ENCODE measurements at places on chromosomes 4 and X.

DNA sequence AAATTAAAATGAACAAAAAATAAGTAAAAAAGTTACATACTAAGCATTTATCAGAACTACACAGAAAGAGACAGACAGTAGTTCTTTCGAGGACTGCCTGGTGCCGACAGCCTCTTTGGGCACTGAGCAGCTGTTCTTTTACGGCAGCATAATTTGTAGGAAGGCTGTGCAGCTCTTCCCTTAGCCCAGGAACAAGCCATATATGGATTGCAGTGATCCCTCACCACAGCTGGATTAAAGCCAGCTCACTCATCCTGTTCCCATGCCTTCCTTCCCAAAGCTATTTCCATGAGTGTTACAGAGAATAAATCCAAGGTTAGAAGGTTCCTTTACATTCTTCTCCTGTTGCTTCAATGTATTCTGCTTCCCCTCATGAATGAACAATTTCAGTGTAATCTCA is 71.7 kb downstream of the DDX60L start:
- no peak for DNase-seq

DNA sequence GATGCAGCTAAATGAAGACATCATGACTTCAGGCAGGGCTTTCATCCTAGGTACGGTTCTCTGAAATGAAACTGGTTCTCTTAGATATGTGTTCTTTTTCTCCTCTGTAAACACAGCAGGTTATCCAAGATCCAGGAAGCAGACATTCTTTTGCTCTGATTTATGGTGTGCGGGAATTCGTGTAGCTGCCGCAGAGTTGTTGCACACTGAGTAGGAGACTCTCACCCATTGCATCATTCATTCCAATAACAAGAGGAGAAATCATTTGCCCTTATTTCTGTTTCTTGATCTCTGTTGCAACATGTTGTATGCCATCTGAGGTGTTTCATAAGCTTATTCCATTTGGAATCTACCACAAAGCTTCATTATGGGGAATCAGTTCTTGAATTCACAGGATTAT is 133.6 kb upstream of the VCX2 start:
- no peak for DNase-seq

DNA sequence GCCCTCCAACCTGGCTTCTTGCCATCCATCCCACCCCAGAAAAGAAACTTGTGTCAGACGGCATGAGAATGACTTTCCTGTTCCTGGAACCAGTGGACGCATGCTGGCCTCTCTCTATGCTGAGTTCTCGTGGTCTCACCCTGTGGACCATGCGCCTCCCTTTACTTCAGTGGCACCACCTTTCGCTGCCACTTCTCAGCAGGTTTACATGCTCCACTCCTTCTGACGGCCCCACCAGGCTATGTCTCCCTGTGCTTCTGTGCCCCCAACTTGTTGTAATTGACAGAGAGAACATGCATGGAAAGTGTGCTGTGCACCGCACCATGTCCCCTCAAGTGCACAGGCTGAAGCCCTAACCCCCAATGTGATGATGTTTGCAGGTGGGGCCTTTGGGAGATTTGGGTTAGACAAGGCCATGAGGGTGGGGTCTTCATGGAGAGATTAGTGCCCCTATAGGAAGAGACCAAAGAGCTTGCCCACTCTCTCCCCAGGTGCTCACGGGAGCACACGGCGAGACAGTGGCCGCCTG is 3.1 kb upstream of the PPP2R2C start:
- DNase-seq: no peak

GRCh38 chr4:79177388-79177787 is 148.5 kb downstream of the NAA11 start:
- DNase-seq: no peak

DNA sequence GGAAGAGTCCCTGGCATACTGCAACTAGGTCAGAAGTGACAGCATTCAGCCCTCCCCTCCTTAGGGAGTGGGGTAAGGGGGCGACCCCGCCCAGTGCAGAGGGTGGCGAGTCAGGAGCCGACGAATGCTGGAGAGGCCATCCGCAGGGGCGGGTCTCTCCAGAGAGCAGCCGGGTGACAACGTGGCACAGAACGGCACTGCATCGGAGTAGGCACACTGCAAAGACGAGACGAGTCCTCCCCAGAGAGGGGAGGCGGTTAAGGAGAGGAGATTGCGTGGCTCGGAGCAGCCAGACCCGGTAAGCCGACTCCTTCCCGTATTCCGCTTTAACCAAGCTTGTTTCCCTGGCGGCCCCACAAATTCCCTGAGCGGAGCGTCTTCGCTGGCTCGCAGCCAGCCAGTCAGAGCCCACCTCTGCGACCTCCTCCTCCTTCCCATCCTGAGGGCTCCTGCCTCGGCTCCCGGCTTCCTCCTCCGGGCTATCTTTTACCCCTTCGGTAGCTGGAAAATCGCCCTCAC is 54.9 kb downstream of the LINC00632 start:
- no peak for DNase-seq

DNA sequence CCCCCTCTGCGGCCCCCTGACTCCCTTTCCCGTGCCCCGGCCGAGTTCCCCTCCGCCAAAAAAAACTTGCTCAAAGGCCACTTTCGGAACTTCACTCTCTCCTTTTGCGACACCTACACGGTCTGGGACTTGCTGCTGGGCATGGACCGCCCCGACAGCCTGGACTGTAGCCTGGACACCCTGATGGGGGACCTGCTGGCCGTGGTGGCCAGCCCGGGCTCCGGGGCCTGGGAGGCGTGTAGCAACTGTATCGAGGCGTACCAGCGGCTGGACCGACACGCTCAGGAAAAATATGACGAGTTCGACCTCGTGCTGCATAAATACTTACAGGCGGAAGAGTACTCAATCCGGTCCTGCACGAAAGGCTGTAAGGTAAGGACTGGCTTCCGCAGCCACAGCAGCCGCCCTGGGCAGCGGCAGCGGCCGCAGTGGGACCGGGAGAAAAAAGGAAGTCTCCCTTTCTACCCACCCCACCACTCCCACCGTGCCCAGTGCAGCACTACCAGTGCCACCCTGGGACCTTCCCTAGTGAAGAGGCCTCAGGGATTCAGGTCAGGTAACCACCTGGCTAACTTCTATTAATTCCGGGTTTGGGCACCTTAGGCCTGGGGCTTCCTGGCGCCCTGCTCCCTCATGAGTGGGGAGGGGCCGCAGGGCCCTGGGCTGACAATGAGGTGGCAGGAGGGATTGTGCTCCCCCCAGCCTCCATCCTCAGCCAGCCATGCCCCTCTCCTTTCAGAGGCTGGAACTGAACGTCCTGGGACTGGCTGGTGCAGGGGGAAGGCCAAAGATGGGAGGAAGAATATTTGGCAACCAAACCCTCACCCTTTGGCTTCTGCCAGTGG is 1.9 kb downstream of the NALF2 start:
- DNase-seq: no peak

DNA sequence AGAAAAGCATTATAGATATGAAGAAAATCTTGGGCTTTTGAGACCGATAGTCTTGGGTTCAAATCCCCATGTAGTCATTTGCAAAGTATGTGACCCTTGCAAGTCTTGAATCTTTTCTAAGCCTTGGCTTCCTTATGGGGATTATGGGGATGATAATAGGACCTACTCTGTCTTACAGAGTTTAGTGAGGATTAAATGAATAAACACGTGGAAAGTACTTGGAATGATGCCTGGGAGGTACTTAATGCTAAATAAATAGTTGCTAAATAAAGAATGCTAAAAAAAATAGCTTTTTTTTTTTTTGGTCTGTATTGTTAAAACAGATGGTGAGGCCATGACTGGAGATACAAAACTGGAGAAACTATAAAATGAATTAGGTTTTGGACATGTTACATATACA is 292.7 kb downstream of the GPAT3 start:
- DNase-seq: no peak

- DNase-seq: no peak
Measured at GRCh38 chr4:181008164-181008563, 1235.0 kb upstream of the TENM3 start.

- peak; percentile 19 for DNase-seq
Measured at GRCh38 chr4:80266902-80267380, 477 bp downstream of the FGF5 start.

DNA sequence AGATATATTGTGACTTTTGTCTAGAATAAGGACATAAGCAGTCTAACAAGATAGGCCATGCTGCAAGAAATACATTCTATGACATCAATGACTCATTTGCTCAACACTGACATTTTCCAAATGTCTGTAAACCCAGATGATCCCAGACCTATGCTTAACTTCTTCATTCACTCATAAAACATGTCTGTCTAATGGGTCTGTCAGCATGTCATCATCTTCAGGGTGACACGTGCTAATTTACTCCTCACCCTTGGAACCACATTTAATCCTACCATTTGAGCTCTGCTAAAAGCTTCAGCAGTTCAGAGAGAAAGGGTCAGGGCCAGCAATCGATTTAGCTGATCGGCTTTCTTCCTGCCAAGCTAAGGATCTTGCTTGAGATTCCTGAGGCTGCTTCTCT is 109.4 kb upstream of the MAP3K15 start:
- DNase-seq: no peak

GRCh38 chr4:57211131-57211530 is 100.9 kb upstream of the IGFBP7 start:
- DNase-seq: no peak

GRCh38 chr4:87957061-87957460 is 18.5 kb upstream of the SPP1 start:
- DNase-seq: no peak

DNA sequence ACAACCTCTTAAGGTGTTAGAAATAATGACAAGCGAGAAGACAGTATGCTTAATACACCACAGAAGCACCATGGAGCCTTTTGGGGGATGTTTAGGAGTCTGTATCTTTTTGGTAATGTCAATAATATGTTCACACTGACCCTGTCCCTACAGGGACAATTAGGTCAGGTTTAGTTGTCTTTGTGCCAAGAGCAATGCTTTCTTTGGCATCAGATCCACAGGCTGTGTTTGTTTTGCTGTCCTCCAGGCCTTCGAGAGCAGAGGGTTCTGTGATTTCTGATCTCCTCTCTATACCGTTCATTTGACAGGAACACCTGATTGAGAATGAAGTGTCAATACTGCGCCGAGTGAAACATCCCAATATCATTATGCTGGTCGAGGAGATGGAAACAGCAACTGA is 153.8 kb downstream of the DCLK2 start:
- DNase-seq: no peak

- DNase-seq: no peak
Measured at GRCh38 chr4:115259642-115260041, 146.2 kb upstream of the NDST4 start.

DNA sequence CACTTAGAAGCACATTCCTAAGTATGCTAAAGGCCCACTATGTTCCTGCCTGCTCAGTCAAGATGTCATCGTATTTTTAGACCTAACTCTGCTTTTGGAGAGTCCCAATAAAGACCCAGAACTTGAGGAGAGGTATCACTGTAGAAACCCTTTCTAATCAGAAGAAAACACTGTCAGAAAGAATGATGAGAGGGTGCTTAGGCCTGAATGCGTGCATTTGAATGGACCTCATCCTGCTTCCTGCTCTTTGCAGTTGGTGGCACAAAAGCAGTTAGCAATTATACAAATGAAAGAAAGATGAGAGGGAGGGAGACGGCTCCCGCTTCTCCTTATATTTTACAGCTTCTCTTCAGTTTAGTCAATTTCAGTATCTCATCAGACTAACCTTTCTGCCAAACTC is 987.2 kb downstream of the CCSER1 start:
- no peak for DNase-seq

- DNase-seq: no peak
Measured at GRCh38 chr4:185256446-185256845, 47.0 kb downstream of the SNX25 start.

DNA sequence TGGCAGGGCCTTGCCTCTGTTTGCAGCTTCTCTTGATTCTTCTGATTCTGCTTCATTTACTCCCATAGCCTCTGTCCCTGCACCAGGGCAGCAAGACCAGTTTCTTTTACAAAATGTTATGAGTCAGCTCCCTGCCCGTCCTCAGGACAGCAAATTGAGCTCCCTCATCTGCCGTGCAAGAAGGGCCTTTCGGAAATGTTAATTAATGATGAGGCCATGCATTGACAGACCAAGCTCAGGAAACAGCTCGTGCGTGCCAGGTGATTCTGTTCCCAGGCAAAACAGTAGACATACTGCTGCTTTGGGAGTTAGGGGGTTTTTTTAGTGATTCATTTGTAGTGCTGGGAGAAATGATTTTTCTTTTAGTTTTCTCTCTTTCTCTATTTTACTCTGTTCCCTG is 231.7 kb downstream of the FBXW7 start:
- DNase-seq: no peak

DNA sequence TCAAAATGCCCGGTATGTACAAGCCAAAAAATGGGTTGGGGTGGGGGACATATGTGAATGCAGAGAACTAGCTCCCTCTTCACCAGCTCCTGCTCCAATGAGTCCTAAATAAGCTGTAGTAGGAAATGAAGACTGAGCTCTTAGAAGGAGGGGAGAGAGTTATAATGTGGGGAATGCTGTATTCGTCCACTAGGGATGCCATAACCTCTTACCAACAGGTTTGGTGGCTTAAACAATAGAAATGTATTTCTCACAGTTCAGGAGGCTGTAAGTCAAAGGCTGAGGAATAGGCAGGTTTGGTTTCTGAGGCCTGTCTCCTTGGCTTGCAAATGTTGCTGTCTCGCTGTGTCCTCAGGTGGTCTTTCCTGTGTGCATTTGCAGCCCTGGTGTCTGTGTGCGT is 4.4 kb upstream of the INPP4B start:
- DNase-seq: no peak
